Mammary epithelial cell (primary cell): ENCODE measurements at places on chromosomes 4 and X. TPM values are rescaled to one million over a fixed set of nuclear protein-coding genes. Genes with fewer than 3 reads are reported as not detected.

DNA sequence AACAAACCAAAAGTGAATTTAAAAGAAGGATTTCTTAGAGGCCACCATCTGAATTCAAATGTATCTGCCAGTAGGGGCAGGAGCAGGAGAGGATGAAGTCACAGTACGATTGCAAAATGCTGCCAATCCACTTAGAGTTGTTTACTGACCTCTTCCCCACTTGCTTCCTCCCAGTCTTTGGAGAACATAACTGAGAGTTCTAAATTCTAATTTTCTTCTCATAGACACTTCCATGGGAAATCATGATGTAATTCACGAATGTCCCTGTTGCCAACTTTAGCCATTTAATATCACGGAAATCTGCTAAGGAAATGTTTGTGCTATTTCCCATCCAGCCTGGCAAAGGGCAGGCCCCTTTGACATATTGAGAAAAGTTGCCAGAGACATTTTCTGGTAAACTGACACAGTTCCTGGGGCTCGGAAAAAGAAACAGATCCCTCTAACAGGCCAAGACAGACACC is 33.6 kb upstream of the NOCT start:
- DNase-seq = peak; percentile 14

- peak; percentile 90 for DNase-seq
These were observed at the start of gene FAM13A for GRCh38 chr4:89056953-89057398. FAM13A (minus strand) TSS chr4:89057185; CDS start chr4:89056964, 221 bp downstream.

DNA sequence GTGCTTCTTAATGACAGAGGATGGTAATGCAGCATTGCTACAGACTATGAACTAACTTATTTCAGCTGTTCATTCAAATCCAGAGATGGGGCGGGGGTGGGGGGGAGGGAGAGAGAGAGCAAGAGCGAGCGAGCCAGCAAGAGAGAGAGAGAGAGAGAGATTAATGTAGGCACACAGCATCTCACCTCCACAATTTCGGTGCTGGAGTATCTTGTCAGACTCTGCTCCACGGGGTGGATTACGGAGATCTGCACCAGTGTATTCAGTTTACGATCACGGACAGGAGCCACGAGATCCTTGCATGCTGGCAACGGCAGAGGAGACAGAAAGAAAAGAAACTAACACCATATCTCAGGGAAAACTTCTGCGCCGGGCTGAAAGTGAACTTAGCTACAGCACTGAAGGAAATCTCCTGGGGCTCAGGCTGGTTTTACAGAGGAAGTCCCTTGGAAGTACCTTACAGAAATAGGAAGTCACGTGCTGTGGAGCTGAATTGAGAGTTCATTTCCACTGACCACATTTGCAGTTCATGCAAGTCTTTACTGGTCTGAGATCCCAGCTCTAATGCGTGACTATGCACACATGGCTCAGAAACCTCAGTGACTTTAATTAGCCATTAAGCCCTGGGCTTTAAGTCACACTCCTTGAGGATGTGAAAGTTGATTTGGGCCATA is 440.9 kb downstream of the INPP4B start:
- DNase-seq = peak; percentile 96

RAB40A gene
- polyA plus RNA-seq = 0.06 TPM

ZDHHC9 gene
- 33.8 TPM for polyA plus RNA-seq

DNA sequence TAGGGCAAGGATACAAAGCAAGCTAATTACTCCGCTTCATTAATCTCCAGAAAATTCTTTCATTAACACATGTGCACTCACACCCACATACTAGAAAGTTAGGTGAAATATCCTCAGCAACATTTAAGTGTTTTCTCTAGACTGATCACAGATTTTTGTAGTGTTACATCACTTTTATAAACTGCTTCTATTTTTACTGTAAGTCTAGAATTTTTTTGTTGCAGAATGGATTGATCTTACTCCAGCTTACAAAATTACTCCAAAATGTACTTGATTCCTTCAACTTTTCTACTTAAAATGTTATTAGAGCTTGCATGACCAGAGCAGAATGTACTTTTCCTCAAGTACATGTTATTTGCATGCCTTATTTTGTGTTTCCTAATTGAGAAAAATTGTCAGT is 2325.2 kb downstream of the PCDH7 start:
- no peak for DNase-seq

DNA sequence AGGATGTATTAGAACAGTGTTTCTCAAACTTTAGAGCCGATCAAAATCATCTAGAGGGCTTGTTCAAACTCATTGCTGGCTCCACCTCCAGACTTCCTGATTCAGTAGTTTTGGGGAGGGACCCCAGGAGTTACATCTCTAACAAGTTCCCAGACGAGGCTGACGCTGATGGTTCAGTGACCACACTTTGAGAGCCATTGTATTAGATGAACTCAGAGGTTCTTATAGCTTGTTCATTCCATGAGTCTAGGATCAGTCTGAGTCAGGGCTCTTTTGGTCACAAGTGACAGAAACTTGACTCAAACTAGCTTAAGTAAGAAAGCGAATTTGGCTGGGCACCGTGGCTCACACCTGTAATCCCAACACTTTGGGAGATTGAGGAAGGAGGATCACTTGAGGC is 11.5 kb upstream of the ADGRG2 start:
- no peak for DNase-seq

GRCh38 chr4:31041853-31042252 is 321.7 kb downstream of the PCDH7 start:
- no peak for DNase-seq

GRCh38 chr4:38743866-38744265 is 38.9 kb downstream of the TLR10 start:
- DNase-seq = no peak

DNA sequence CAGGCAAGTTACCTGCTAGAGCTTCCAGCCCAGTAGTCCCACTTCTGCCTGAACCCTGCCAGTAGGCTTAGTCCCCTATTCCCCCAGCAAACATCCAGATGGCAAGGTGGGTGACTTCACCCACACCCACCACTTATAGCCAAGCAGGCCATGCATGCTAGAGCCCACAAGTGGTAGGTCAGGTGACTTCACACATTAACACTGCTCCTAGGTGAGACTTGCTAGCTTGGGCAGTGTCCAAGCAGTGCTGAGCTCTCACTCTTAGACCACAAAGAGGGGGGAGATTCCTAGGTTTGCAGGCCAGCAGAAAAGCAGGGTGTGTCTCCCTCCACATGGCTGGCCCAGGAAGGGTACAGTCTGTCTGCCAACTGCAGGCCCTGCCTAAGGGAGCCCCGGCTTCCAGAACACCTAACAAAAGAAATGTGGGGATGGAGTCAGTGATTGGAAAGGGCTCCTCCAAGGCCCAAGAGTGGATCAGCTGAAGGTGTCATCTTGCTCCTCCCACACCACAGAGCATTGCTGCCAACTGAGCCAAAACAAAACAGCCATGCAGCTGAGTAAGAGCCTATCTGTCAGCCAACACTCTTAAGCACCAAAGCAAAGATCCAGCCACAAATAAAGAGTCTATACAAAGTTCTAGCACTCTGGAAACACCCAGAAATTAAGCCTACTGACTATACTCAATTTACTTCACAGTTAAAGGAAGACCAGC is 158.1 kb upstream of the USP38 start:
- no peak for DNase-seq

DNA sequence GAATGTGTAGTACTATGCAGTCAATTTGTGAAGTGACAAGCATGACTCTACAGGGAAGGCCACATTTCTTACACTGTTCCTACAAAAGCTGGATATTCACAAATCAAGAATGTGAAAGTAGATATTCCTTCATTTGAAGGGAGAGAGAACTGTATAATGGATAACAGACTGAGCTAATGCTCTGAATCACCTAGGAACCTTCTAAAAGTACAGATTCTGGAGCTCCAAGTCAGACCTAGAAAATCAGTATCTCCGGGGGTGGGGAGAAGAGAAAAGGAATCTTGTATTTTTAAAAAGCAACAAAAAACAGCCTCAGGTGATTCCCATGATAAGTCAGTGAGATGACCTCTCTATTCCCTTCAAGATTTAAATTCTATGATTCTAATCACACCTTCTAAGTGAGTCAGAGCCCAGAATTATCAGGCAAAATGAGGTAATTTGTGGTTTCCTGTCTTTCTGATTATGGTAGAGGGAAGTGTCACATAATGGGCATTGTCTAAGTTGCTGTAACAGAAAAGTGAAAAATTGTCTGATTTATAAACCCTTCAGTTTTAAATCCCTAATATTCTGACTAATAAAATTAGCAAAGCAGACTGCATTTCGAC is 80.9 kb downstream of the IL21 start:
- peak; percentile 27 for DNase-seq

DNA sequence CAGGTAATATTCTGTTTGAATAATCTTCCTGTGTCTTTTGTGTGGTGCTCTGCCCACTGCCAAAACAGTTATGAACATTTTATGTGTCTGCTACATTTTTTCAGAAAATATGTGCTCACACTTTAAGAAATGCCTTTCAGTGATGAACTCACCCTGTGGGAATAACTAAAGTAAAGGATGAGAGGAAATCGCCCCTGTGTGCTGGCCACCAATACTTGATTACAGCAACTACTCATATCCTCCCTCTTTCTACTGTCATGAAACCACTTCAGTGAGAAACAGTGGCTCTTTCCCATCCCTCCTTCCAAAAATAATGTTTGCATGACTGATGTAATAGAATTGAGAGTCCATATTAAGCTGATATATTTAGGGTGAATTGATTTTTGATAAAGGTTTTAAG is 900.9 kb downstream of the RAB28 start:
- no peak for DNase-seq

DNA sequence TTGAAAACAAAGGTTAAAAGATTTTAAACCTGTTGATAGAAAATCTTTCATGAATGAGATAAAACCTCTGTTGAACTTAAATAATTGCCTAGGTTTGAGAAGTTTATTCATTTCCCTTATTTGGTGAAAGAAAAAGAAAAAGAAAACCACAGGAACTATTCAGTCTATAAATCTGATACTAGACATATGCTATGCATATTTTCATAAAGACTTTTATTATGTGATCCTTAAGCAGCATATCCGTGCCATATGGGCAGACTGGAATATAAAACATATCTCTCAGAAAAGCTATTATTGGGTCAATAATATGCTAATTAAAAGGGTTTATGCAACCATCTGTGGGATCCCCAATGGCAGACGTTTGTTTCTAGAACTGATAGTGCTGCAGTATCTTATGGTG is 178.7 kb downstream of the RASL11B start:
- DNase-seq = no peak

EREG gene
- 13.2 TPM for polyA plus RNA-seq

GRCh38 chr4:108891896-108892590 is 129.2 kb upstream of the ETNPPL start:
- DNase-seq = no peak

DNA sequence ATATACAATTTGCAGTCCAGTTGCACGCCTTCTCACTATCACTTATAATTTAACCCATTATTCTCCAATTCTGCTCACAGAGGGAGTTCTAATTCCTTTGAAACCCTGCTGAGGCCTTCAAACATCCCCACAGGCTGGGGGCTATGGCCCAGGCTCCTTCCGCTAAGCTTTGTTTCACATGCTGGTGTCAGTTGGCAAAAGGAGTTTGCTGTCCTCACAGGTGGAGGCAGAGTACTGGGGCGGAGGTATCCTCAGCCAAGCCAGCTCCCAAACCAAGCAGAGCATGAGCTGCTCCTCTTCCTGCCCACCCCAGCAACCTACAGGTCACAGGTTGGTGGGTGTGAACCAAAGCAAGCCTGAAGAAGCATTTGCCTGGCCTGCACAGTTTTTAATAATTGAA is 21.5 kb downstream of the BTC start:
- no peak for DNase-seq

CD99 gene
- polyA plus RNA-seq = 91.6 TPM

GRCh38 chrX:68807818-68808217 is 21.0 kb upstream of the EFNB1 start:
- no peak for DNase-seq

DNA sequence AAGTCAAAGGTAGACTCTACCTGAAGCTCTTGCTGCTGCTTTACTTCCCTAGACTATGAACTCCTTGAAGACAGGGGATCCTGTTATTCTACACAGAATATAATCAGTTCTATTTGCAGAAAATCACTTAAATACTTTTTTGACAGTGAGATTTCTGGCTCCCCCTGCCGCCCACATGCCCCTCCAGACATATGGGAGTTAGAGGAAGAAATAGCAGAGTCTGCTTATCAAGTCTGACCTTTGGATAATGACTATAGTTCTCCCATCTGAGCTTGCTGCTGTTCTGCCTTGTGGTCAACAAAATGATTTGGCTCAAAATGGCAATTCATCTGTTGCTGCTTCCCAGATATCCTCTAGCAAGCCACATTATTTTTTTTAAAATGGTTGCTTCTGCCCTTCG is 101.1 kb downstream of the ENOX2 start:
- no peak for DNase-seq

CNKSR2 gene
- polyA plus RNA-seq = 0.65 TPM

VCX3A gene
- not detected for polyA plus RNA-seq

GRCh38 chr4:1834047-1834775 is 21.7 kb downstream of the LETM1 start:
- DNase-seq = no peak

GRCh38 chrX:40465735-40466551 is 114.8 kb upstream of the ATP6AP2 start:
- no peak for DNase-seq

DNA sequence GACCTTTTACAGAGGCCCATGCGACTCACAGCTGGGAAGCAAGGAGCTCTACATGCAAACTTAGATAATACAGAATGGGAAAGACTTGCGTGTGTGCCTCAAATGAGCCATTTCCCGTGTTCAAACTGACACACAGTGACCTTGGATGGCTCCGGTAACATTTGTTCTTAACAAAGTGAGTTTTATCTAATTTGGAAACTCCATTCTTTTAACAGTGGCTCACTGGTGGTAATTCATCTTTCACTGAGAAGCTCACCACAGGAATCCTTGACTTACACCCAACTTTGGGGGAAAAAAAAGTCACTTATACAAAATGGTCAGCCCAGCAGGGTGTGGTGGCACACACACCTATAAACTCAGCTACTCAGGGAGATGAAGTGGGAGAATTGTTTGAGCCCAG is 190.6 kb downstream of the LDB2 start:
- DNase-seq = no peak

DNA sequence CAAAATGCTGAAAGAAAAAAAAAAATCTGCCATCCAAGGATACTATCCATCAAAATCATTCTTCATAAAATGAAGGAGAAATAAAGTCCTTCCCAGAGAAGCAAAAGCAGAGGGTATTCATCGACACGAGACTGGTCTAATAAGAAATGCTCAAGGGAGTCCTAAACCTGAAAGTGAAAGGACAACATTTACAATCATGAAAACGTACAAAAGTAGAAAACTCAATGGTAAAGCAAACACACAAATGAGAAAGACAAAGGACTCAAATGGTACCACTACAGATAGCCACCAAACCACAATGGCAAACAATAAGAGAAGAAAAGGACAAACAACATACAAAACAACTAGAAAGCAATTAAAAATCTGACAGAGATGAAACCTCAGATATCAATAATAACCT is 41.0 kb downstream of the CD99L2 start:
- DNase-seq = no peak

DSPP gene
- not detected for polyA plus RNA-seq

GRCh38 chr4:119861731-119862130 is 204.9 kb downstream of the MAD2L1 start:
- no peak for DNase-seq

DNA sequence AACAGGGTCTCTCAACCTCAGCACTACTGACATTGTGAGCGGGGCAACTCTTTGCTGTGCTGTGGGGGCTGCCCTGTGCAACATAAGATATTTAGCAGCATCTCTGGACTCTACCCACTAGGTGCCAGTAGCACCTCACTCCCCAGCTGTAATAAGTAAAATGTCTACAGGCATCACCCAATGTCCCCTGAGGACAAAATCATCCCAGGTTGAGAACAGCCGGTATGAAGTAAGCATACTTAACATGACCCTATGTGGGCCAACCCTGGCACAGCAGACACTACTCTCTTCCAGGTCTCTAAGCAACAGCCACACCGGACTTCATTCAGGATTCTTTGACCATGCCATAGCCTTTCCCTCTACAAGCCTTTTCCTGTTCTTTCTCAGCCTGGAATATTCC is 10.5 kb upstream of the MGST2 start:
- peak; percentile 51 for DNase-seq
